ENCODE measurements at places on chromosomes 2 and 18.

GRCh38 chr2:232486558-232487384 lies 863 bp downstream of the ECEL1 start:
- no peak for DNase-seq

DNA sequence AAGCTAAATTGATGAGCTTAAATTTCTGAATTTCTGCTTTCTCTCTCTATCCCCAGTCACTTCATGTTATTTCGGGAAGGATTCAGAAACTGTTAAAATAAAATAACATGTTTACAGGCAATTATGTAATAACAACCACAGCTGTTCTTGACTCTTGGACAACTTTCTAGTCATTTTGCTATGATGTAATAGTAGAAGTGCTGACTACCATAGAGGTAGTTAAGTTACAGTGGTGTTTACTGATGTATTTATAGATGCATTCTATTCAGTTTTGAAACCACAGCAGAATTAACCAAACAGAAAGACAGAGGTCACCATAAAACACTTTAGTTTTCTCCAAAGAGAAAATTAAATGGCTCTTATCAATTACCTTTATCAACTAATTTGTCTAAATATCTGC lies 1292.0 kb upstream of the CHAC2 start:
- no peak for DNase-seq

DNA sequence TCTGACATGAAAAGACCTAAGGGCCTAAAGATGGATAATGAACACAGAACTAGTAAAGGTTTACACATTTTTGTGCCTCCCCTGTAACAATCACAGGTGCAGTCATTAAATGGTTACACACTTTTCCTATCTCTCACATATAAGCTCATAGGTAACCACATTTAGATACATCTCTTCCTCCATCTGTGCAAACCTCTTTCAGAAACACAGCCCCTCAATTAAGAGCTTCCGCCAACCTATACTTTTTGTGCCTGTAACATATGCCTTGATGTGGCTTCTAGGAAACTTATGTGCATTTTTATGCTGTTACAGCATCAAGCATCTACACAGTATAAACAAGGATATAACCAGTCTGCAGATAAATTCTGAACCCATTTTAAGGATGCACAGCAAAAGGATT lies 643.3 kb downstream of the BCL11A start:
- no peak for DNase-seq

GRCh38 chr2:97840198-97840597 lies 126.8 kb downstream of the ZAP70 start:
- no peak for DNase-seq

- DNase-seq: no peak
Observed at GRCh38 chr2:143533846-143534245, 404.6 kb downstream of the ARHGAP15 start.

GRCh38 chr18:67672155-67672554 lies 155.6 kb upstream of the DSEL start:
- DNase-seq: no peak

DNA sequence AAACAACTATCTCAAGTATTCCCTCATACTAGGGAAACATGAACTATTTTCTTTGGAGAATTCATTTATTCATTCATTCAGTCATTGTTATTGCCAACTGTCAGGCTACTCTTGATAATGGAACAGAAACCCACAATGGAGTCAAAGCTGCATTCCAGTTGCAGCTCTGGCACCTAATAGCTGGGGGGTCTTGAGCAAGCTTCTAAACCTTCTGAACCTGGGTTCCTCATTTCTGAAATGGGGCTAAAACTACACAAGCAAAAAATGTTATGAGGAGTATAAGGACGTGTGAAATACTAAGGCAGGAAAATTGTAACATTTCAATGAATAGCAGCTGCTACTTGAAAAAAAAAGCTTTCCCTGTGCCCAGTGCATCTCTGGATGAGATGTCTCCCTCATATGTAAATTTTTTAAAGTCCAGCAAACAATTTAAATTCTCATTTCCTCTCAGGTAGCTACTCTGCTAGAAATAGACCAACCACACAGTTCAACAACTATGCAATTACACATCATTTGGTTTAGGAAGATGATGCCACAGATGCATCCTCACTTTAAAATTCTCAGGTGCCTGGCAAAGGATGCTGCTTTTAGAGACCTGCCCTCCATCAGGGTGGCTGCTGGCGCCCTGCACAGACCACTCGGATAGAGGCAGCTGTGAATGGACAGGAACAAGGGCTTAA lies 38.5 kb downstream of the SPRED2 start:
- DNase-seq: no peak

DNA sequence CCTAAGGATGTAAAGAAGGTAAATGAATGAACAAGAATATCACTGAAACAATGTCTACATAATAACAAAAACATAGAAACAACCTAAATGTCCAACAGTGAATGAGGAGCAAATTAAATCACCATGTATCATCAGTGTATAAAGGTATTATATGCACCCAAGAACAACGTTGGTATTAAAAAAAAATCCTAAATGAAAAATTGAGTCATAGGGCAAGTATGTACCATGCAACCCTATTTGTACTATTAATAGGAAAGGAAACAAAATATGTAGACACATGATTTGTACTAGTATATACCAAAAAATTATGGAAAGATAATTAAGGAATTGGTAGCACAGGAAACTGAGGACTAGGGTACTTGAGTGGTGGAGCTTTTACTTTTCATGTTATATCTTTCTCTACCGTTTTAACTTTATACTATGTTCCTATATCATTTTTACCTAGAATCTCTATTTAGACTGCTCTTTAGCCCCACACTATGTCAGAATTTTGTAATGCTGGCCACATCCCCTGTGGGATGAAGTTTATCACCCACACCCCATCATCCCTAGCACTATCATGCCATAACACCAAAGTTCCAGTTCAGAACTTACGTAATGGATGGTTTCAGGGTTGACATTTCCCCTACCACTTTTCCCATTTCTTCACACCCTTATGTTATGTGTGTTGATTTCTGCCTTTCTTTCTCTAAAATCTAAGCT lies 25.6 kb downstream of the IKZF2 start:
- DNase-seq: no peak

DNA sequence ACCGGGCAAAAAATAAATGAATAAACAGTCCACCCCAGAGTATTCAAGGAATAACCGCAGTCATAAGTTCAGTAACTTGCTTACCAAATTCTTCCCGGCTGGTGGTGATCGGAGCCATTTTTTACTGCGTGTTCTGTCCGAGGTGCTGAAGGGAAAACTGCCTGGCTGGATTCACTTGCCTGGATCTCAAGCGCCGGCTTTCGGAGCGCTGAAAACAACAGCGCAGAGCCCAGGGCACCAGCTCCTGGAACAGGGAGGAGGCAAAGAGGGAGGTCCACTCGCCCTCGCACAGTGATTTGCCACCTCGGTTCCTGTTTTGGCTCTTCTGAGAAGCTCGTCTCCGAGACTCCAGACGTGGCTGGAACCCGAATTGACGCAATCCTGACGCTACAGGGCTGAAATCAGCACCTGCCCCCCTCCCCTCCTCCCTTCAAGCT lies at the start of gene SYT4:
Gene SYT4, minus strand, starts transcription at position 327 of the 437 bp plus-strand sequence. Its CDS starts 209 bp downstream, at position 118.
- DNase-seq: no peak

DNA sequence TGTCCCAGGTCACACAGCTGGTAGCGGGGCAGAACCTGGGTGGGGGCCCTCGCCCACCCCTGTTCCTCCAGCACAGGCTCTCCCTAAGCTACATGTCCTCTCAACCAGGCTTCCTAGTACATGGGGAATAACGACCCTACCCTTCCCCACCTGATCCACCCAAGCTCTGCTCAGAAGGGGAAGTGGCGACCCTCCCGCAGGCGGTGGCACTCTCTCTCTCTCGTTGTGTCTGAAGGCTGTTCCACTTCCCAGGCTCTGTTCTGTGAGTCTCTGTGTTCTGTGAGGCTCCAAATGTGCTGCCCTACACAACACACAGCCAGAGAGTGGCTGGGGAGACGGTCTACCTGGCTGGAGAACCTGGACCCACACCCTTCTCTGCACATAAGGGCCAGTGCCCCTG lies 135.8 kb downstream of the COPS8 start:
- DNase-seq: no peak

GRCh38 chr2:239913636-239914417 lies 111.3 kb downstream of the NDUFA10 start:
- DNase-seq: no peak

- DNase-seq: no peak
Observed at GRCh38 chr2:12304564-12305171, 412.1 kb upstream of the TRIB2 start.

DNA sequence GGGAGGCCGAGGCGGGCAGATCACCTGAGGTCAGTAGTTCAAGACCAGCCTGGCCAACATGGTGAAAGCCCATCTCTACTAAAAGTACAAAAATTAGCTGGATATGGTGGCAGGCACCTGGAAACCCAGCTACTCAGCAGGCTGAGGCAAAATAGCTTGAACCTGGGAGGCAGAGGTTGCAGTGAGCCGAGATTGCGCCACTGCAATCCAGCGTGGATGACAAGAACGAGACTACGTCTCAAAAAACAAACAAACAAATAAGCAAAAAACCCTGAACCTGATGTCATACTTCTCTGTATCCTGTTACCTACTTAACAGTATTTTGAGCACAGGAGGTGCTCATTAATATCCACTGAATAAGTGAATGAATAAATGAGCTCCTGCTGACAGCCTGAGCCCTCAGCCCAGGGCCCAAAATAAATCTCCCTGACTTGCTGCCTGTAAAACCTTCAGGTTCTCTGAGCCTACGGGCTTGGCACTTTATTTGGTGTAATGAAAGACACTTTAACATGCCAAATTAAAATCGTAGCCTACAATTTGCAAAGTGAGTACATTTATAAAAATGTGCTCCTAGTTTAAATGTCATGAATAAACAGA lies 215.1 kb downstream of the ZNF385B start:
- DNase-seq: no peak

DNA sequence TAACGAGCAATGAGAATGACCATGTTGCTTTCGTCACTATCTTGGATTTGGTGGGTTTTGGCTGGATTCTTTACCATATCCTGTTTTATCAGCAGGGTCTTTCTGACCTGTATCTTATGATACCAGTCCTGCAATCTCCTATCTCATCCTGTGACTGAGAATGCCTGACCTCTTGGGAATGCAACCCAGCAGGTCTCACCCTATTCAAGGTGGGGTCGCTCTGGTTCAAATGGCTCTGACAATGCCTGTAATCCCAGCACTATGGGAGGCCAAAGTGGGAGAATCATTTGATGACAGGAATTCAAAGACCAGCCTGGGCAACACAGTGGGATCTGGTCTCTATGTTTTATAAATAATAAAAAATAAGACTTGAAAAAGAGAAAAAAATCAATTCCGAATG lies 173.5 kb downstream of the ACTR3 start:
- no peak for DNase-seq

DNA sequence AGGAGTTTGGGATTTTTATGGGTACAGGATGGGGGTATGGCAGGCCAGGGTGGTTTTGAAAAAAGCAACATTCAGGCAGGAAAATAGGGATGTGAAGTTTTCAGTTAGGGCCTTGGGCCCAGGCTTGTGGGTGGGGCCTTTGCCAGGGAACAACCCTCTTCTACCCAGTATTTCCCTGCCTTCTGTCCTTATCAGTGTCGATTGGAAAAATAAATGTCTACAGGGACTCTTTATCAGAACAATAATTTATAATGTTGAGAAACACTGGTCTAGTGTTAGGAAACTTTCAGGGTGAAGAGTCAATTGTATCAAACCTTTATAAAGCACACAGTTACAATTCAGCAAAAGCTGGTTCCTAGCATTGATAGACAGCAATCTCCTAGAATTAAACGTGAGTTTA lies 214.1 kb upstream of the NABP1 start:
- DNase-seq: no peak

GRCh38 chr2:29367986-29368658 lies 252.9 kb downstream of the CLIP4 start:
- DNase-seq: no peak

DNA sequence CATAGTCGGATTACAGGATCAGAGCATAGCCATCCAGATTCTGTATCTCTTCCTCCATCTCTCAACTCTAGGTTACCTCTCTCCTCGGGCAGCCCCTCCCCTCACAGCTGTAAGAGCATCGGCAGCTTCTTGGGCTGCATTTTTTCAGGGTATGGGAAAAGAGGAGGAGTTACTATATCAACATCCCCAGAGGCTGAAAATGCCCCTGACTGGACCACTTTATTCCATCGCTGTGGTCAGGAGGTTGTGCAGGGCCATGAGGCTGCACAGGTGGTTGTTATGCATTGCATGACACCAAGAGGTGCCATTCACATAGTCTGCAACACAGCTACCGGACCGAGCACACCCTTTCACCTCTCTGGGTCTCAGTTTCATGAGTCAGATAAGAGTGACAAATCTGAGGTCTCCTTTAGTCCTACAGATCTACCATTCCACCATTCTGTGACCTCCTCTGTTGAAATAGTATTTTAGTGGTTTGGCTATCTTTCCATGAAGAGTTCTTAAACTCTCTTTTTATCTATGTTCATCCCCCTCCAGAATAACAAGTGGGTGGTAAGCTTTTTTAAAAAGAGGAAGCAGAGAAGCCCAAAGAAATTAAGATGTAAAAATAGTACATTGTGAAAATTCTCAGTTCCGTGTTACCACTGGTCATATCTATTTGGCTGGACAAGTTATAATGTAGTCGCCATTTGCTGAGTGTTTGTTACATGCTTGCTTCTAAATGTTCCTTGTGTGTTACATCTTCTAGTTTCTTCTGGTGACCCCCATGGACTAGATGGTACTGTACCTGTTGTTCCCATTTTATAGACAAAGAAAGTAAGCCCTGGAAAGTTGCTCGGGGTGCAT lies 56.6 kb upstream of the SLC1A4 start:
- no peak for DNase-seq

- DNase-seq: no peak
Observed at GRCh38 chr2:237863102-237863511, 3.7 kb downstream of the RAMP1 start.

DNA sequence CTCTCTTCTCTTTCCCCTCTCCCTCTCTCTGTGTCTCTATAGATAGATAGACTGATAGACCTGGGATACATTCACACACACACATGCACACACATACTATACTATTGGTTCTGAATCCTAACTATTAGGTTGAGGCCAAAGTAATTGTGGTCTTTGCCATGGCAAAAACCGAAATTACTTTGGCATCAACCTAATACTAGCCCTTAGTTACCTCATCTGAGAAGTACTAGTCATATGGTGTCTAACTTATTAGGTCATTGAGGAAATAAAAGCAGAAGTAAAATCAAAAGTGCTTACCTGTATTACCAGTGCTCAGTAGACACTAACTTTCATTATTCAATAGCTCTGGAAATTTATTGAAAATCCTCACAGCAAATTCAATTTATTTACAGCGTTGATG lies 451.5 kb downstream of the EPHA4 start:
- DNase-seq: no peak

GRCh38 chr2:238513346-238513745 lies 86.6 kb downstream of the ASB1 start:
- peak; percentile 10 for DNase-seq

- no peak for DNase-seq
Observed at GRCh38 chr18:70931942-70932814, 643.3 kb downstream of the SOCS6 start.
